ENCODE measurements at places on chromosomes 3 and 15.
A peak's percentile ranks its signal among the peaks of the same experiment; 100 is the strongest.

DNA sequence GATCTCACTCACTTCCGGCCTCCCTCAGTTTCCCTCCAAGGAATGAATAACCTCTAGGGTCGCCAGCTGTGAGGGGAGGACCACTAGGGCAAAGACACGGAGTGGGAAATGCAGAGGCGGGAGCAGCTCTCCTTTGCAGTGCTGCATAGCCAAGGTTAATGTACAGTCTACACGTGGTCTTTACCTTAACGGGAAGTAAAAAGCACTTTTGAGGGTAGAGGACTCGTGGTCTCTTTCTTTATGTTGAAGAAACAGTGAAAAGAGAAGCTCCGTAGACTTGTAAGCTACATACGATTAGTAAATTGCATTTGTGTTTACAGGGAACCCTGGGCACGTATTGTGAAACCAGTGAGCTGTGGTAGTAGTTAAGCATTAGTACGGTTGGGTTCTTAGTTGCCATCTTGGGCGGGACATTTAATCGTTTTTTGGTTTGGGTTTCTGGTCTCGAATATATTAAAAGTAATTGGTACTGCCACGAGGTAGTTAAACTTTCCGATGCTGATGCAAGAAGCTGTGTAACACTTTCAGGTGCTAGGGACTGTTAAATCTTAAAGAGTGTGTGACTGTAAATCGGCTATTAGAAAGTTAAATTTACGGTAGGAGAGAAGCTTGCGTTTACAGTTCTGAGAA is 828 bp downstream of the U2SURP start:
- DNase-seq, result peak; percentile 10

DNA sequence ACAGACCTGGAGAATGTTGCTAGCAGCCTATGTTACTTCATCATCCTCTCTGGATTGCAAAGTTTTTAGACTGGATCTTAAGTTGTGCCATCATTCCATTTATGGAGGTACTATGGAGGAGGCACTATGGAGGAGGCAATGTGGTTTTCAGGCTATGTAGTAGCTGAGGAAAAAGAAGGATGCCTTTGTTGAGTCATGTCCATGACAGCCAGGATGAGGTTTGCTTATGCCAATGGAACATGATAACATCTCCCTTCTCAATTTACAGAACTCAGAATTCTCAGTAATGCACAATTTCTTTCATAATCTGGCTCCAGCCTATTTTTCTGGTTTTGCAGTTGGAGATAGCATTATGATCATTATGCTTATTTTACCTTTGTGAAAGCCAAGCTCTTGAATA is 65.9 kb upstream of the TMEM108 start:
- no peak for DNase-seq

DNA sequence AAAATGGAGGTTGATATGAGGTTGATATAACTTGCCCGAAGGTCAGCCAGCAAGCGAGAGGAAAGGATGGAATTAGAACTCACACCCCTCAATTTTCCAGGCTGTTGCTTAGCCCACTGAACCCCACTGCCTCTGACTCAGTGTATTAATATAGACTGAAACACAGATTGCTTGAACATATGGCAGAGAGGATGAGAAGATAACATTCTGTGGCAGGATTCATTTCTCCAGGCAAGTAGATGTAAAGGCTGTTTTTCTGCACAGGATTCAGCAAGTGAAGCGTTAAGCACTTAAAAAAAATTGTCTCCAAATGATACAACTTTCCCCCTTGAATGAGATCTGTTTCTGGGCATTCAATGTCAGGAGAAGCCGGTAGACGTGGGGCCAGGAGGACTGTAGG is 335.2 kb downstream of the GAP43 start:
- DNase-seq, result no peak

- DNase-seq, result no peak
These were observed 7.2 kb upstream of the RARB start for GRCh38 chr3:25420885-25421284.

GRCh38 chr3:21094686-21095085 is 656.3 kb downstream of the ZNF385D start:
- no peak for DNase-seq

DNA sequence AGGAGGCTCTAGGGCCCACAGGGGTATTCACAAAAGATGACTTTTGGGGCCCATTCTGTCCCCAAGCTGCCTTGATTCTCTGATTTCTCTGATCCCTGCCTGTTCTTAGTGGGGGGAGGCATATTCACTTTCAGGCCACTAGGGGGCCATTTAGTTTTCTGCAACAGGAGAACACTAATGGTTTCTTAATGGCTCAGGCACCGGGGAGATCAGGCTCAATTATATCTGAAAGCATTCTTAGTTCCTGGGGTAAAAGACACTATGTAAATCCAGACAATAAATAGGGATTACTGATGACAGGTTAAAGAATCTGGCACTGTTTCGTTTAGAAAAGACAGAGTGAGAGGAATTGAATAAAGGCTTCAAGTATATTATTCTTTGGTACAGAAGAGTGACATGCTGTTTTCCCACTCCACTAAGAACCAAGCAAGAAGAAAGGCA is 2.5 kb upstream of the INAFM2 start:
- DNase-seq, result peak; percentile 45

DNA sequence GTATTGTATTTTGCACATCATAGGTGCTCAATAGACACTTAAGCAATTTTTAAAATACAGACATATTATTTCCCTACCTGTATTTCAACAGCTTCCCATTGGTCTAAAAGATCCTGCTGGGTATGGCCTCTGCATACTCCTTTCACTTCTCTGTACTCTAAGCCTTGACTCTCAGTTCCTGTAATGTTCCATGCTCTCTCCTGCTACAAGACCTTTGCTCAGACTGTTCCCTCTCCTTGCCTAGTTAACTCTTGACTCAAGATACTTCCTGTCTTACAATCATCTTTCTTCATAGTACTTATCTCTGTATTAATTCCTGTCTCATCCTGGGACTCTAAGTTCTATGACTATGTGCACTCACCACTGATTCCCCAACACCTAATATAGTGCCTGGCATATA is 1.7 kb downstream of the SCN11A start:
- DNase-seq, result no peak

DNA sequence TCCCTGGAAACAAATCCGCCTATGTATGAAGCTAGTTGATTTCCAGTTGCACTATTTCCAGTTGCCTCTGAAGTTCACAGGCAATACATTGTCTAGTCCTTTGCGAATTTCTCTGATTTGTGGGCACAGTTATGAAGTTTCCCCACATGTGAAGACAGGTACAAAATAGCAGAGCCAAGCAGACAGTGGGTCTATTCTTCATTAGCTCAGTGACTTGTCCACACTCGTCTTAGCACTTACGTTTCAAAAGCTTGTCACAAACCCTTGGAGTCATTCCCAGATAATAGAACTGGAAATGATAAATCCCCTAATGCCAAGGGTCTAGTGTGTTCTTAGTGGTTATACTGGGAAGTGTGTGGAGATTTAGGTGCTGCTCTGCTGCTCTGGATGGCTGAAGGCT is 14.5 kb downstream of the SRPRB start:
- DNase-seq, result no peak

GRCh38 chr3:72213296-72214065 is 428.5 kb upstream of the PROK2 start:
- no peak for DNase-seq

GRCh38 chr3:44932986-44933944 is 42.7 kb downstream of the ZDHHC3 start:
- no peak for DNase-seq

DNA sequence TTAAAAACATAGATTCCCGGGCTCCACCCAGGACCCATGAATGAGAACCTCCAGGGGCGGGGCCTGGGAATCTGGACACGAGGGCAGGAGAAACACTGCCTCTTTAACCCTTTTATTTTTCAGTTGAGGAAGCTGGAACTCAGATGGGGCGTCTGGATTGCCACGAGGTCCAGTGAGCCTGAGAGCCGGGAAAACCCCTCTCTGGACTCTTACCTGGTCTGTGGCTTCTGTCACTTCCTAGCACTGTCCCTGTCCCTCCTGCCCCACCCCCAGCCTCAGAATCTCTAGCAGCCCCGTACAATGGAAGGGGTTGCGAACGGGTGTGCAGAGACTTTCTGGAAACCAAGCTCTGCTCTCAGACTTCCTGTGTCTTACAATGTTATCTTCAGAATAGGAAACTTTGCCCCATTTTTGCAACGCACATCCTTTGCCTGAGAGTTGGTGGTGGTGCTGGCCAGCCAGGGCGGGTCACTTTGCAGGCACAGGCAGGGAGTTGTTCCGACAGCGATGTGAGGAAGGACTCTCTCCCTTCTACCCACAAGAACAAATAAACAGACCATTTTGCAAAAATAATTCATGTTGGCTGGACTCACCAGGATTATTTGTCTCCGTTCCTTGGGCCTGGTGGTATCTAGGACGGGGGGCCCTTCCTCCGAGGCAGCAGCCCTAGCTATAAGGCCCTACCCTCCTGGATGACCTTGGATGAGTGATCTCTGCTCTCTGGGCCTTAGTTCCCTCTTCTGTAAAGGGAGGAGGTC is 59.1 kb downstream of the SMAD6 start:
- DNase-seq, result no peak

GRCh38 chr3:16335772-16336645 is 71.0 kb downstream of the OXNAD1 start:
- DNase-seq, result no peak

DNA sequence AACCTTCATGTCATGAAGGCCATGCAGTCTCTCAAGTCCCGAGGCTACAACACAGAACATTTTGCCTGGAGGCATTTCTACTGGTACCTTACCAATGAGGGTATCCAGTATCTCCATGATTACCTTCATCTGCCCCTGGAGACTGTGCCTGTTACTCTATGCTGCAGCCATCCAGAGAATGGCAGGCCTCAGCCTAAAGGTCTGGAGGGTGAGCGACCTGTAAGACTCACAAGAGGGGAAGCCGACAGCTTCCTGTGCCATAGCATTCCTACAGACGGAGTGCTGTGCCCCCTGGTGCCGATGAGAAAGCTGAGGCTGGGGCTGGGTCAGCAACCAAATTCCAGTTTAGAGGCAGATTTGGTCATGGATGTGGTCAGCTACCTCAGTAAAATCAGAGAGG is 51.3 kb upstream of the CADPS start:
- no peak for DNase-seq

- DNase-seq, result no peak
These were observed 242.4 kb downstream of the CD47 start for GRCh38 chr3:107848351-107848915.

- DNase-seq, result no peak
These were observed 16.3 kb upstream of the ATP13A3 start for GRCh38 chr3:194503081-194503531.

DNA sequence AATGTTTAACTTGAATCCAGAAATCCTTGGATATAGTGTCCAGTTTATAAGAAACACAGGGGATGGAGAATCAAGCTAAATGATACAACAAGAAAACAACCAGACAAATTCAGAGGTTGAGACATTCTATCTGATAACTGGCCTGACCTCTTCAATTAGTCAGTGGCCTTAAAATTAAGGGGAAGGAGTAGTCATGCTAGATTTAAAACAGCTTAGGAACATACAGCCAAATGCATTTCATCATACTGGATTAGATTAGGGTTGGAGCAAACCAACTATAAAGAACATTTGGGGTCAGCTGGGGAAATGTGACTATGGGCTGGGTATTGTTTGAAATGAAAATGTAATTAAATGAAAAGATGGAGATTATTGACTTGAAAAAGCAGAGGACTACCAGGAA is 53.3 kb downstream of the PPARG start:
- no peak for DNase-seq
